Calu3 (cell line): ENCODE measurements at places on chromosomes 4 and X. TPM values are rescaled to one million over a fixed set of nuclear protein-coding genes. Genes with fewer than 3 reads are reported as not detected.

- no peak for DNase-seq
Measured at GRCh38 chr4:2834001-2834921, 9.4 kb upstream of the ADD1 start.

Gene TLR10
- not detected in 2 replicates for total RNA-seq

Gene MAGED1
- total RNA-seq = 107 and 109 TPM in 2 replicates

Gene ATP2B3
- not detected in 2 replicates for total RNA-seq
